ENCODE measurements at places on chromosomes 13 and 19. TPM values are rescaled to one million over a fixed set of nuclear protein-coding genes. Genes with fewer than 3 reads are reported as not detected.

DNA sequence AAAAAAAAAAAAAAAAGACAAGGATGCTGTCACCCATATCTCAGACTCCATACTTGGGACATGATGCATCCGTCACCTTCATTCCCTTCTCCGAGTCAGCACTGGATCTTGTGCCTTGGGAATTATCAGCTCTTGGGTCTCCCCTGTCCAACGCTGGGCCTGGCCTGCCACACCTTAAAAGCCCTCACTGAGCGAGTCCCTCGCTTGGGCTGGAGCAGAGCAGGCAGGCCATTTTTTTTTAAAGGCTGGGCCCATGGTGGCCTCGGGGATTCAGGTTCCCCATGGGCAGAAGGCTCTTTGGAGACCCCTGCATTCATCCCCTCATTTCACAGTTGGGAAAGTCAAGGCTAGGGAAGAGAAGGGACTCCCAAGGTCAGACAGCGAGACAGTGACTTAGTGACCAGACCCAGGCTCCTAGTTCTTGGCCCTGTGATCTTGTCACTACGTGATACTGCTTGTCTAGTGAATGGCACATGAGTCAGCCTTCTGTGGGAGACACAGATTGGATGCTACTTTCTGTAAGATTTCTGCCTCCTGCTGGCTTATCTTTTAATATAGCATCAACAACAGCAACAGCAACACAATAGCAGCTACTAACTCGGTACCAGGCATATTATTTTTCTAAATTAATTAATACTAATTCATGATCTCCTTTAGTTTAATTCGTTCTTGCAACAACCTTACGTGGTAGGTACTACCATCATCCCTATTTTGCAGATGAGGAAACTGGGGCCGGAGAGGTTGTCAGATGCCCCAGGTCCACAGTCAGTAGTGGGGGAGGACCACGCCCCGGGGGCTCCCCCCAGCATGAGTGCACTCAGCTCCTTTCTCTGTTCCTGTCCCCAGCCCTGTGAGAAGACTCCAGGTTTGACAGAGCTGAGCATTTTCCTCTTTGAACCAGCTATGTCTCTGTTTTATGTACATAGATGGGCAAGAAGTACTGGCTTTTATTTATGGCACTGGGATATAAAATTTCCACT lies 27.4 kb upstream of the ZNF536 start:
- DNase-seq: no peak

DNA sequence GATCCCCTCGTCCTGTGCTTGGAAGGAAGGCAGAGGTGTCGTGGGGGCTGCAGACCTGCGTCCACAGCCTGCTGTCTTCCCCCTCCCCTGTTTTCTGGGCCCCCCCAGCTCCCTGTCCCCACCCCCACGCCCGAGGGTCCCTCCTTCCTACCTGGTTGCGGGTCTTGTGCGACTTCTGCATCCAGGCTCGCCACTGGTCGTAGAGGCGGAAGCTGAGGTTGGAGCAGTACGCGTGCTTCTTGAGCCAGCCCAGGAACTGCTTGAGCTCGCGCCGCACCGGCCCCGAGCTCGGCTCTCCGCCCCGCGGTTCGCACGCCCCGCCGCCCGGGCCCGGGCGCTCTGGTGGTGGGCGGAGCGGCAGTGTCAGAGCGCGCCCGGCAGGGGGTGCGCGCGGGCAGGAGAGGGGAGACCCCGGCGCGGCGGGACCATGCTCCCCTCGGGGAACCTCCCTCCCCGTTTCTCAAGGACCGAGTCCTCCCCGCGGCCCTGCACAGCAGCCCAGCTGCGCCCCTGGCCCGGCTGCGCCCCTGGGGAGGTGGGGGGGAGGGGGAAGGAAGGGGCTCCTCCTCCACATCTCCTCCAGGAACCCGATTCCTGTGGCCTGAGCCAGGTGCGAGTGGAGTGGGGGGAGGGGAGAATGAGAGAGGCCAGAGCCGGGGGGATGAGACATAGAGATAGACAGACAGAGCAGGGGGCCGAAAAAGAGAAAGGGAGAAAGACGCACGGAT lies 5.7 kb downstream of the REX1BD start:
- DNase-seq: peak; percentile 67

- DNase-seq: no peak
These were observed 784 bp downstream of the BCL3 start for GRCh38 chr19:44749292-44749691.

GRCh38 chr13:67227131-67227983 lies 2.8 kb downstream of the PCDH9 start:
- DNase-seq: no peak

CYP2A7 gene
- not detected for total RNA-seq

GRCh38 chr19:1098177-1099051 lies 3.2 kb upstream of the POLR2E start:
- no peak for DNase-seq

DNA sequence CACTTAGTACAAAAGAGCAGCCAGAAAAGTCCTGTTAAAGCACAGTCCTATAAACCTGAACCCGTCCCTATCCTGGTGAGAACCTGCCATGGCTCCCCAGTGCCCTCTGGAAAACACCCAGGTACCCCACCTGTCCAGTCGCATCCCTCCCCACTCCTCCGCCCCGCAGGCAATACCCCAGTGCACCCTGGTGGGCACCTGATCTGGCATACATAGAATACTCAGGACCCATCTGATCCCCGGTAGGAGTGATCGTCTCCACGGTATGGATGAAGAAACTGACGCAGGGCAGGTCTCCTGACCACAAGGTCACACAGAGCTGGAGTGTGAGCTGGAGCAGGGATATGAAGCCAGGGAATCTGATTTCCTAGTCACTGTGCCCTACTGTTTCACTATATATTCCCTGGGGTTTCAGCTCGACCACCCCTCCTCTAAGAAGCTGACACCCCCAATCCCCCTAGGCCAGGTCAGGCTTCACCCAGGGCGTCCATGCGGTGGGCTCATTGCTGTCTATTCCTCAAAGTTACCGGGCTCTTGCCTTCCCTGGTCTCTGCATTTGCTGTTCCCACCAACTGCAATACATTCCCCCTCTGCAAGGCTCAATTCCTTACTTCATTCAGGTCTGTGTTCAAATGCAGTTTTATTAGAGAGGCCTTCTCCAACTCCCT lies 12.6 kb downstream of the FBXO46 start:
- no peak for DNase-seq

DNA sequence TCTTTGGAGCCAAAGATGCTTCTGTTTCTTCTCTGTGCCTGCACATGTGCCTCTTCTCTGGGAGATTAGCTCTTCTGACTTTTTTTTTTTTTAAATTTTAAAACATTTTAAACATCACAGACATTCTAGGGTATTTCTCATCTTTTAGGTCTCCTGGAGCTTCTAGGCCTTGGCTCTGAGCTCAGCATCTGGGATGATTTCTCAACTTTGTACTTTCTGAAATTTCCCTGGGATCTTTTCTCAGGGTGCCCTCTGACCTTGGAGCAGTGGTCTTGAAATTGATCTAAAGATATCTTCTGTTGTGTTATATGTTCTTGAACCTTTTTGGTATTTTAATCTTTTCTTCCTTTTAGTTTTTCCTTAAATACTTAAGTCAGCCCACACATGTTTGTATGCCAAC lies 6.2 kb downstream of the WASF3 start:
- no peak for DNase-seq

GRCh38 chr13:34361560-34361959 lies 543.6 kb downstream of the RFC3 start:
- no peak for DNase-seq

DNA sequence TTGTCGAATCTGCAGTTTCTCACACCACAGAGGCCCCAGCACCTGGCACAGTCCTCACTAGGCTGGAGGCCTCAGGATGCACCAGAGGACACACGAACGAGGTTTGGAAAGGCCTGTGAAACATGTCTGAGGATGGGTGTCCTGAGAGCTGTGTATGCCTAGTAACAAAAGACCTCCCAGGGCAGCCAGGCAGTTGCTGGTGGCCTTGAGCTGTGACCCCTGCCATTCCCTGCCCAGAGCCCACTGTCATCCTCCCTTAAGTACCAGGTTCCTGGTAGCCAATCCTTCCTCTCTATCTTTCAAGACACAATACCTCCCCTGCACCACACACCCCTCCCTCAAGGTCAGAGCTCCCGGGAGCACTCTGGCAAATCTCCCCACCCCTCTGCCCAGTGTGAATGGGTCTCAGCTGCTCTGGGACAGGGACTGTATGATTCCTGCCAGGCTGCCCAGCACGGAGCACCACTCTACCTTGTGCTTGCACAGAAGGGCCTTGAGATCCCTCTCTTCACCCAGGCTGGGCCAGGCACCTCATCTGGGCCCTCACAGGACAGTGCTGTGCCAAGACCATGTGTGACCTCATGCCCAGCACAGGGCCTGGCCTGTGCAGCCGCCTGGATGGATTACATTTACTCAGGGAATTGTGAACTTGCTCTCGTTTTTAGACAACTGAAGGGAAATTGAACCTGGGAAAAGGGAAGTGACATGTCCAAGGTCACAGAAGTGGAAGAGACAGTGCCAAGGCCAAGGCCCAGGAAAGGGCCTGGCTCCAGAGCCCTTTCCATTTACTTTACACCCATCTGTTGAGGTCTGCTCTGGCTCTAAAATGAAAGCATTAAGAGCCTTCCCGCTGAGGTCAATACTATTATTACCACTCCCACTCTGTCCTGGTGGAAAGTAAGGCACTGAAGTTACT lies 2.2 kb downstream of the ZNF787 start:
- DNase-seq: no peak

BCAM gene
- total RNA-seq: not detected

DNA sequence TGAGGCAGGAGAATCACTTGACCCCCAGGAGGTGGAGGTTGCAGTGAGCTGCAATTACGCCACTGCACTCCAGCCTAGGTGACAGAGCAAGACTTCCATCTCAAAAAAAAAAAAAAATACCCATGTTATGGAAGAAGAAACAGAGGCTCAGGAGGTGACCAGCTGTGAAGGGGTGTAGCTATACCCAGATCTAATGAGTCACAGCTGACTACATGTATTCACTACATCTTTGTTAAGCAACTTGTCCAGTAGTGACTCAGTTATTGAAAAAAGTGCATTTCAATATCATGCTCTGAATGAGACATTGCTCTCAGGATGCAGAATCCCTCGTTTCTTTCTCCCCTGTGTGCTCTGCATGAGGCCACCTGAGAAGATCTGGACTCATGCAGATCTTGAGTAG lies 16.1 kb upstream of the SPART start:
- no peak for DNase-seq

SLC1A6 gene
- not detected for total RNA-seq

GRCh38 chr13:99380921-99381645 lies 73.9 kb upstream of the GPR183 start:
- peak; percentile 76 for DNase-seq

DNA sequence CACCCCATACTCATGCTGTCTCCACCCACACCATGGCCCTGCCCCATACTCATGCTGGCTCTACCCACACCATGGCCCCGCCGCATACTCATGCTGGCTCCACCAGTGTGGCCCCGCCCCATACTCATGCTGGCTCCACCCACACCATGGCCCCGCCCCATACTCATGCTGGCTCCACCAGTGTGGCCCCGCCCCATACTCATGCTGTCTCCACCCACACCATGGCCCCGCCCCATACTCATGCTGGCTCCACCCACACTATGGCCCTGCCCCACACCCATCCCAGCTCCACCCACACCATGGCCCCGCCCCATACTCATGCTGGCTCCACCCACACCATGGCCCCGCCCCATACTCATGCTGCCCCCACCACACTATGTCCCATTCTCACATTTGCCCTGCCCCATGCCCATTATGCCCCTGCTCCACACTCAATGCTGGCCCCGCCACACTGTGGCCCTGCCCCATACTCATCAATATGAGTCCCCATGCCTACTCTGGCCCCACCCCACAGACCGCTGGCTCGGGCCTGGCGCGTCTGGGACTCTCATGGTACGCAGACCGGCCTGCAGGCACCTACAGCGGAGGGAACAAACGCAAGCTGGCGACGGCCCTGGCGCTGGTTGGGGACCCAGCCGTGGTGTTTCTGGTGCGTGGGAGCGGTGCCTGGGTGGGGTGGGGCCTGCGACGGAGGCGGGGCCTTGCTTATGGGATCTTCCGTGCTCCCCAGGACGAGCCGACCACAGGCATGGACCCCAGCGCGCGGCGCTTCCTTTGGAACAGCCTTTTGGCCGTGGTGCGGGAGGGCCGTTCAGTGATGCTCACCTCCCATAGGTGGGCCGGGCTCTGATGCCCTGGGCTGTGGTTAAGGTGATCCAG lies 3.7 kb upstream of the ARHGAP45 start:
- peak; percentile 65 for DNase-seq

- no peak for DNase-seq
These were observed 1.8 kb downstream of the LRG1 start for GRCh38 chr19:4537953-4538600.

DNA sequence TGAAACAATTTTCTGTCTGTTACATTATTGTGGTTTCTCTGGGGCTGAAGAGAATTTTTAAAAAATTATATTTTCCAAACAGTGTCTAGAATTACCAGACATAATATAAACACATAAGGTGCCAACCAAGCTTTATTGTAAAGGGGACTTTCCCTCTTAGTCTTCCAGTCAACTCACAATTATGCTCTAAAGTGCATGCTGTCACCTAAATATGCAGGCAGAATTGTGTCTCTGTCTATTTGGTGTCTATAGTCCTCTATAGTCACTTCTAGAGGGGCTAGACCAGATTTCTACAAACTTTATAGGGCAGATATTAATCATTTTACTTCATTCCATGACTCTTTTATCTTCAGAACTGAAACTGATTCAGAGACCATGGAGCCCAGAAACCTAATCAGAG lies 12.8 kb downstream of the ZNF254 start:
- no peak for DNase-seq

DNA sequence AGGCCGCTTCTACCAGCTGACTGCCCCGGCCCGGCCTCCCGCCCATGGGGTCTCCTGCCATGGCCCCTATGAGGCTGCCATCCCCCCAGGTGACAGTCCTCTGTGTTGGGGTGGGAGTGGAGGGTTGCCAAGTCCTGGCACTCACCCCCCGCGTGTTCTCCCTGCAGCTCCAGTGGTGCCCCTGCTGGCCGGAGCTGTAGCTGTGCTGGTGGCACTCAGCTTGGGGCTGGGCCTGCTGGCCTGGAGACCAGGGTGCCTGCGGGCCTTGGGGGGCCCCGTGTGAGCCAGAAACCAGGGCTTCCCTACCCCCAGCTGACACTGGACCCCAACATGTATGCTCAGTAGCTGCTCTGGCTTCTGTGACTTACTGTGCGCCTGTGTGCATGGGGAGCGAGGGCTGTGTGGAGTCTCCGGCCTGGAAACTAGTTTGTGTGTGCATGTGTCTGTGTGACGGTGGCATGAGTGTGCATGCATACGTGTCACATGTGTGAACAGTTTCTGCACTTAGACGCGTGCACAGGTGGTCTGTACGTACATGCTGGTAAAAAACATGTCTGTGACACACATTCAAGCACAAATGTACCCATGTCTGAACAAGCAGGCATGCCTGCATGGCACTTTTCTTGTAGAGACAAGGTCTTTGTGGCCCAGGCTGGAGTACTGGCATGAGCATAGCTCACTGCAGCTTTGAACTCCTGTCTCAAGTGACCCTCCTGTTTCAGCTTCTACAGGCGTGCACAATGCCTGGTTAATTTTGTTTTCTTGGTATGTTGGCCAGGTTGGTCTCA lies 4.9 kb downstream of the ACP4 start:
- no peak for DNase-seq

CEACAM6 gene
- total RNA-seq: not detected

Data from activated CD4-positive, alpha-beta T cell treated with anti-CD3 and anti-CD28 coated beads, Interleukin-2, amount 10 ng/mL, durations not matched to agents 7 days and 5 days (primary cell).